ENCODE measurements at places on chromosomes 7 and 10.

DNA sequence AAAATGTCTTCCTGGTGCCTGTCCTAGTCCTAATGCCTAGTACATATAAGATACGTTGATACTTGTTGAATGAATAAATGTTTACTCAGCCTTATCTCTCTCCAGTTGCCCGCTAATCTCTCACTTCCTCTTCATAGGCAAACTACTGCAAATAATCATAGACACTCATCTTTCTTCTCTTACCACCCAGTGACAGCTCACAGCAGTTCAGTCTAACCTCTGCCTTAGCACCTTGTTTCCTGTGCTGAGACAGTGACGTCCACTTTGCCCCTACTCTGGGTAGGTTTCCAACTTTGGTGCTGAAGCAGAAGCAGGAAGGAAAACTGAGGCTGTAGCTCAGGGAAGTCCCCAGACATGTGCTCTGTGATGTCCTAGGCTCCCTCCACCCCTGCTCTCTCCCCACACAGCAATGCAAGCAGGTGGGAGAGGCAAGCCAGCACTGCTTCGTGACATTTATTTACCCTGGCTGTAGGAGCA, 45.5 kb upstream of the RHOBTB1 start:
- H3K36me3 ChIP-seq: no peaks in the 10 kb centered on the region
- H3K27ac ChIP-seq: no peak overlapping the region
- no peaks in the 10 kb centered on the region for H3K4me1 ChIP-seq
- DNase-seq: no peak

DNA sequence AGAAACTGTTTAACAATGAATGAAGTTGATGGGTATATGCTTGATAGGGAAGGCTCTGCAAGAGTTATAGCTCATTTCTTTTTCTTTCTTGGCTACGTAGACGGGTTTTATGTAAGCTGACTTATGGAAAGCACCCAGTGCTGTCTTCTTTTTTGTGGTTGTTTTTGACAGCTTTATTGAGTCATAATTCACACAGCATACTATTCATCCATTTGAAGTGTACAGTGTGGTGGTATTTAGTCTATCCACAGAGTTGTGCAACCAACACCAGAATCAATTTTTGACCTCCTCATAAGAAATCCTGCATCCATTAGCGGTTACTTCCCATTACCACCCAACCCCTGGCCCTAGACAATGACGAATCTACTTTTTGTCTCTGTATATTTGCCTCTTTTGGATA, 240.6 kb upstream of the KIAA1217 start:
- H3K27ac ChIP-seq: no peak overlapping the region
- no peak overlapping the region for H3K4me3 ChIP-seq
- DNase-seq: no peak
- H3K27me3 ChIP-seq: no peaks in the 10 kb centered on the region

- DNase-seq: no peak
- no peak overlapping the region for H3K4me3 ChIP-seq
- H3K27me3 ChIP-seq: no peaks in the 10 kb centered on the region
- no peaks in the 10 kb centered on the region for H3K36me3 ChIP-seq
Observed at GRCh38 chr7:106592282-106593027, 68.5 kb downstream of the CCDC71L start.

GRCh38 chr10:112953174-112954159, 3.4 kb downstream of the TCF7L2 start:
- H3K36me3 ChIP-seq: no peaks in the 10 kb centered on the region
- no peaks in the 10 kb centered on the region for H3K27me3 ChIP-seq
- H3K4me3 ChIP-seq: peak overlapping the region; percentile 55
- H3K4me1 ChIP-seq: peaks cover 1% of the 10 kb centered on the region
- DNase-seq: no peak
- peak overlapping the region; percentile 89 for H3K27ac ChIP-seq

DNA sequence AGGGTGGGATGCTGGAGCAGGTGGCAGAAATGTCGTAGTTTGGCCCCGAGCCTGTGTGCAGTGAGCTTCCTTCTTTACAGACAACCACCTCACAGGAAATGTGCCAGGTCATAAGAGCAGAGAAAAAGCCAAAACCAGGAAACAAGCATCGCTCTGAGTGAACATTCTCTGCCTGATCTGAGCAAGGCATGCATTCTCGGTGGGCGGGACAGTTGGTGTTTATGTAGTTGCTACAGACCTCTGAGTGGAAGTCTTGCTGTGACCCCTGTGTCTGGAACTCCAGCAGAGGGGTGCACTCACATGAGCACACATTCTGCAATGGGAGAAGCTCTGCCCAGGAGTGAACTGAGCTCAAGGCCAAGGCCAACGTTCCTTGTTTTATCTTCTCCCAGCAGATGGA, 230.1 kb downstream of the TCERG1L start:
- H3K27ac ChIP-seq: no peak overlapping the region
- DNase-seq: no peak
- H3K4me1 ChIP-seq: no peaks in the 10 kb centered on the region
- no peaks in the 10 kb centered on the region for H3K36me3 ChIP-seq
- no peak overlapping the region for H3K4me3 ChIP-seq

DNA sequence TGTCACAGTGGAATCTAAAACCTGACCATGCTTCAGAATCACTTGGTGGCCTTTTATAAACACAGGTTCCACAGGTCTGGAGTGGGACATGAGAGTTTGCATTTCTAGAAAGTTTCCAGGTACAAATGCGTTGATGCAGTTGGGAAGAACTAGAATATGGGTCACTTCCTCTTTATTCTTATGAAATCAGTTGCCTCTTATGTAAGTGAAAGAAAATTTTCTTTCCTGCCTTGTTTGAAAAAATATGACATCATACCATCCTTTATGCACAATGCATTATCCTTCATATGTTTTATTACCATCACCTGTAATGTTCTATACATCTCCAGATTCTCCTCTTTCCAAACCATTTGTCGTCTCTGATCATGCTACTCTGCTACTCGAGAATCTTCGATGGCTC, 44.0 kb downstream of the PLXNA4 start:
- no peak for DNase-seq
- no peaks in the 10 kb centered on the region for H3K27me3 ChIP-seq
- H3K4me3 ChIP-seq: no peak overlapping the region
- H3K27ac ChIP-seq: no peak overlapping the region

GRCh38 chr10:68235581-68235980, 3.7 kb upstream of the ATOH7 start:
- no peaks in the 10 kb centered on the region for H3K4me1 ChIP-seq
- no peak for DNase-seq
- no peak overlapping the region for H3K4me3 ChIP-seq
- no peaks in the 10 kb centered on the region for H3K27me3 ChIP-seq
- H3K36me3 ChIP-seq: no peaks in the 10 kb centered on the region

- H3K27ac ChIP-seq: no peak overlapping the region
- H3K4me3 ChIP-seq: no peak overlapping the region
- DNase-seq: no peak
- no peaks in the 10 kb centered on the region for H3K27me3 ChIP-seq
- no peaks in the 10 kb centered on the region for H3K4me1 ChIP-seq
Observed at GRCh38 chr7:16710651-16711050, 42.9 kb upstream of the TSPAN13 start.

DNA sequence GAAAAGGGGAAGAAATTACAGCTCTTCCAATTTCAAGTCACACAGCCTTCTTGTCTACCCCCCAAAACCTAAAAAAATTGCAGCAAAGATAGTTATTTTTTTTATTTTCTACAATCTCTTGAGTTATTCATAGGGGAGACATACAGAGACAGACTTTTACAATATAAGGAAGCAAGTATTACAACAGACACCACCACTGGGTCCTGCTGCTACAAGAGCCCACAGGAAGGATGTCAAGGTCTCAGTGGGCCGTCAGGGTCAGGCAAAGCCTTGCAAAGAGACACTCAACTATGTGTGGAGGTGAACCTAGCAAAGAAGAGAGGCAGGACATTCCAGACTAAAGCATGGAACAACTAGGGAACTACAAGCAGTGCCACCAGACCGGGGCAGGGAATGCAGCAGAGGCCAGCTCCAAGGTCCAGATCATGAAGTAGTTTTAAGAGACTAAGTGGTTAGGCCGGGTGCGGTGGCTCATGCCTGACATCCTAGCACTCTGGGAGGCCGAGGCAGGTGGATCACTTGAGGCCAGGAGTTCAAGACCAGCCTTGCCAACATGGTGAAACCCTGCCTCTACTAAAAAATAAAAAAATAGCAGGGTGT, 28.2 kb upstream of the ZCCHC24 start:
- no peaks in the 10 kb centered on the region for H3K4me1 ChIP-seq
- H3K36me3 ChIP-seq: no peaks in the 10 kb centered on the region
- no peaks in the 10 kb centered on the region for H3K27me3 ChIP-seq
- no peak overlapping the region for H3K4me3 ChIP-seq
- no peak overlapping the region for H3K27ac ChIP-seq
- DNase-seq: no peak

- H3K4me3 ChIP-seq: peak overlapping the region; percentile 43
- peaks cover 8% of the 10 kb centered on the region for H3K4me1 ChIP-seq
- H3K27me3 ChIP-seq: no peaks in the 10 kb centered on the region
- no peak for DNase-seq
- no peaks in the 10 kb centered on the region for H3K36me3 ChIP-seq
Observed at GRCh38 chr10:47300429-47300931, 483 bp downstream of the GDF10 start.

GRCh38 chr10:61452151-61452651, 980 bp downstream of the TMEM26 start:
- peak overlapping the region; percentile 50 for H3K4me3 ChIP-seq
- H3K27ac ChIP-seq: no peak overlapping the region
- H3K4me1 ChIP-seq: no peaks in the 10 kb centered on the region
- no peak for DNase-seq
- no peaks in the 10 kb centered on the region for H3K27me3 ChIP-seq
- no peaks in the 10 kb centered on the region for H3K36me3 ChIP-seq

- no peak overlapping the region for H3K27ac ChIP-seq
- DNase-seq: no peak
- peaks cover 3% of the 10 kb centered on the region for H3K4me1 ChIP-seq
- H3K36me3 ChIP-seq: no peaks in the 10 kb centered on the region
Observed at GRCh38 chr10:24685958-24686540, 37.6 kb downstream of the ARHGAP21 start.

DNA sequence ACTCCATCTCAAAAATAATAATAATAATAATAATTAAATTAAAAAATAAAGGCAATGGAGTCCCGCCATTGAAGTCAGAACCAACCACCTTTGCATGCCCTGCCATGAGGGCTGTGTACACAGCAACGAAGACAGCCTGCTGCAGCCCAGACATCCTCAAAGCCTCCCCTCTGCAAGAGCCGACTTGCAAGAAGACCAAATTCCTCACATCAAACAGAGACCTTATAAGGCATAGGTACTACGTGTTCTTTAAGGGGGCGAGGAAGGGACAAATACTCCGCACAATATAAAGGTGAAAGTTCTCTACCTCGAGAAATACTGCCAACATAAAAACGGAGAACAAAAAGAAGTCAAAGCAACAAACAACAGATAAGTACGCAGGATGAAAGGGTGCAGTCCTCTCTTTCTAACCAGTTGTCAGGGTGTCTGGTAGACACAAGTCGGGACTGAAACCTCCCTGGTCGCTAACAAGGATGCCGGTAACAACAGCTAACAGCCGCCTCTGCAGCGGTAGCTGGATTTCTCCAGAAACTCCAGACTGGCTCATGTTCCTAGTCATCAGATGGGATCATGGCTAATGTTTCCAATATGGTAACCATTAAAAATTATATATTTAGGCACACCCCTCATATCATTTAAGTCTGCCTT, 23.6 kb downstream of the FGFR2 start:
- H3K27me3 ChIP-seq: no peaks in the 10 kb centered on the region
- H3K27ac ChIP-seq: no peak overlapping the region
- DNase-seq: no peak
- no peaks in the 10 kb centered on the region for H3K36me3 ChIP-seq
- no peak overlapping the region for H3K4me3 ChIP-seq
- H3K4me1 ChIP-seq: no peaks in the 10 kb centered on the region

DNA sequence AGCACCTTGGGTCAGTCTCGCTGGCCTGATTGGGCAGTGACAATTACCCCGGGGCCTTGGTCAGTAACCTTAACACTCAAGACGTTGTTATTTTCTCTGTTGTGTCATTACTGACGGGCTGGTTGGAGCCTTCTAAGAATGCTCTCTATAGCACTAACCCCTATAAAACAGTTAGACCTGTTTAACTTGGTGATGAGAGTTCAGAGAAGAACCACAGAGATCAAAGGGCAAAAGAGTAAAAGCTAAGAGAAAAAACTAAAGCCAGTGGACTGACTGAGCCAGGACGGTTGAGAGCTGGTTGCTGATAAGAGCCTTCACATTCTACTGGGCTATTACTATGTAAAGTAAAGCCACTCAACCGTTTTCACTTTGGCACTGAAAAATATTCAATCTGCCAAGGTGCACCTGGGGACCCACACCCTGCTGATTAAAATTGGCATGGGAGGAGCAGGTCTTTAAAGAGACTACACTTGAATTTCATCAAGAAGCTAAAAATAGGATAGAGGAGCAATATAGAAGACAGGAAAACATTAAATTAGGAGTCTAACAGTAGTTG, 13.6 kb upstream of the ITGB1 start:
- H3K4me3 ChIP-seq: no peak overlapping the region
- H3K4me1 ChIP-seq: no peaks in the 10 kb centered on the region
- H3K27ac ChIP-seq: no peak overlapping the region
- H3K27me3 ChIP-seq: no peaks in the 10 kb centered on the region
- DNase-seq: no peak
- no peaks in the 10 kb centered on the region for H3K36me3 ChIP-seq

- H3K27me3 ChIP-seq: no peaks in the 10 kb centered on the region
- H3K4me3 ChIP-seq: no peak overlapping the region
- H3K27ac ChIP-seq: no peak overlapping the region
- H3K36me3 ChIP-seq: no peaks in the 10 kb centered on the region
- no peak for DNase-seq
- H3K4me1 ChIP-seq: no peaks in the 10 kb centered on the region
Observed at GRCh38 chr10:86721232-86721631, 35.2 kb upstream of the BMPR1A start.

DNA sequence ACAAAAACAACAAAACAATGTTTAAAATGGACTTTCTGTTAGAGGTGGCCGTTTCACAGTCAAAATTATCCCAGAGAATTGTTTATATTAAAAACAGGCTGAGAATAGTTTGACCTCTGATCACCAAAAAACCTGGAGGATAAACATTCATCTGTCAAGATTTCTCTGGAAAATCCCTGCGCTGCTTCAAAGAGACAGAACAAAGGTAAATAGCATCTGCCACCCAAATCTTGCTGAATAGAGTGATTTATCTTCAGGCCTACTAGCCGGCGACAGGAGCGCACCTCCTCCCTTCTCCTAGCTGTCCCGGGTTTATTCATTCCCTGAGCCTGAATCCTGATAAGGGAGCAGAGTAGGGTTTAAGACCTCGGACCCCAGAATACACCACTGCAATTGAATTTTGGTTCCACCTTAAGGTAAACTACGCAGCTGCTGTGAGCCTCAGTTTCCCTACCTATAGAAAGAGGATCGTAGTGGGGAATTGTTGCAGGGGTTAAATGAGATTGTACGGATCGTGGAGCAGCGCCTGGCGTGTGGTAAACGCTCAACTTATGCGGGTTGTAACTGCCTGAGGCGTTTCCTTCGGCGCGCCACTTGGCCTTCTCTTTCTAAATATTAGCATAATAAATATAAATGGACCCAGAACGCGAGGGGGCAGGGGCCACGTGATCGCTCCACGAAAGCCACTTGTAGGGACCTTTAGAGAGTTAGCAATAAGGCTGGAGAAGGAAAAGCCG, 498 bp upstream of the ST7 start:
- peak overlapping the region; percentile 86 for H3K27ac ChIP-seq
- DNase-seq: peak; percentile 61
- peak overlapping the region; percentile 98 for H3K4me3 ChIP-seq
- H3K27me3 ChIP-seq: no peaks in the 10 kb centered on the region

Data from Peyer's patch (tissue), 4 donors.